ENCODE measurements at places on chromosomes 12 and 14. TPM values are rescaled to one million over a fixed set of nuclear protein-coding genes. Genes with fewer than 3 reads are reported as not detected.

COX14 gene
- 21.2 TPM for total RNA-seq

FAM186B gene
- 0.57 TPM for total RNA-seq

HCAR1 gene
- not detected for total RNA-seq

NFE2 gene
- not detected for total RNA-seq

FGF6 gene
- not detected for total RNA-seq

OTOGL gene
- total RNA-seq: not detected
